Naive B cell (primary cell): ENCODE measurements at places on chromosomes 2 and 18.

GRCh38 chr2:119463136-119463535 is 31.5 kb downstream of the TMEM37 start:
- peaks cover 17% of the 10 kb centered on the region for H3K27me3 ChIP-seq
- no peak overlapping the region for H3K4me3 ChIP-seq
- no peaks in the 10 kb centered on the region for H3K4me1 ChIP-seq
- no peaks in the 10 kb centered on the region for H3K36me3 ChIP-seq
- no peak overlapping the region for H3K27ac ChIP-seq
- no peak for DNase-seq

- no peak for DNase-seq
- H3K4me3 ChIP-seq = no peak overlapping the region
- no peaks in the 10 kb centered on the region for H3K4me1 ChIP-seq
- H3K27ac ChIP-seq = no peak overlapping the region
Observed at GRCh38 chr2:137888845-137889244, 75.4 kb upstream of the HNMT start.

DNA sequence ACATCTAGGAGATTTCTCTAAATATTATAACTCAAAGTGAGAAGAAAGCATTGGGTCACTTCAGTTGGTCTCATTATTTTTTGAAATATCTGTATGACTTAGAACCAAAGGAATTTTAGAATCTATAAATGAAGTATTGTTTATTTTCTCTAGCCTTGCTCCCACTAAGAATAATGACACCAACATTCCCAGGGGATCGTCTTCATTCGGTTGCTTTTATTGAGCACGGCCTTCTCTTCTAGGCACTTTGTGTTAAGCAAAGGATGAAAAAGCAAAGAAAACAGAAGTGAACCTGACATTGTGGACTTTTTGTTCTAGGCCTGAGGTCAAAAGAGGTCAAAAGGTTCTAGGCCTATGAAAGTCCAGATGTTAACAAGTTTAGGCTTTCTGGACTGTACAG is 231.9 kb downstream of the GALR1 start:
- H3K27me3 ChIP-seq = peaks cover 17% of the 10 kb centered on the region
- DNase-seq = no peak
- H3K36me3 ChIP-seq = no peaks in the 10 kb centered on the region
- no peaks in the 10 kb centered on the region for H3K4me1 ChIP-seq
- H3K4me3 ChIP-seq = no peak overlapping the region

DNA sequence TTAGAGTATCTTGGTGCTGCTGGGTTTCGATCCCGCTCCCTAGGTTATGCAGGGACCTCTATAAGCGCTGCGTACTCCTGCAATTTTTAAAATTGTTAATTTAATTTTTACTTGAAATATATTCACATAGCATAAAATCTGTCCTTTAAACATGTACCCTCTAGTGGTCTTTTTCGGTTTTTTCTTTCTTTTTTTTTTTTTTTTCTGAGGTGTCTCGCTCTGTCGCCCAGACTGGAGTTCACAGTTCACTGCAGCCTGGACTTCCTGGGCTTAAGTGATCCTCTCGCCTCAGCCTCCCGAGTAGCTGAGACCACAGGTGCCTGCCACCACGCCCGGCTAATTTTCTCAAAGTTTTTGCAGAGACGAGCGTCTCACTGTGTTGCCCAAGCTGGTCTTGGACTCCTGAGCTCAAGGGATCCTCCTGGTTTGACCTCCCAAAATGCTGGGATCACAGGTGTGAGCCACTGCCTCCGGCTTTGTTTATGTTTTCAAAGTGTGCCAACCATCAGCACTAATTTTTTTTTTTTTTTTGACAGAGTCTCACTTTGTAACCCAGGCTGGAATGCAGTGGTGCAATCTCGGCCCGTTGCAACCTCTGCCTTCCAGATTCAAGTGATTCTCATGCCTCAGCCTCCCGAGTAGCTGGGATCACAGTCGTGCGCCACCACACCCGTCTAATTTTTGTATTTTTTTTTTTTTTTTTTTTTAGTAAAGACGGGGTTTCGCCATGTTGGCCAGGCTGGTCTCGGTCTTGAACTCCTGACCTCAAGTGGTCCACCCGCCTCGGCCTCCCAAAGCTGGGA is 585 bp upstream of the MOB1A start:
- H3K4me3 ChIP-seq = peak overlapping the region; percentile 96
- peaks cover 68% of the 10 kb centered on the region for H3K4me1 ChIP-seq
- H3K27me3 ChIP-seq = no peaks in the 10 kb centered on the region
- peaks cover 3% of the 10 kb centered on the region for H3K36me3 ChIP-seq

GRCh38 chr2:100978582-100979191 is 23.4 kb upstream of the RPL31 start:
- H3K4me1 ChIP-seq = peaks cover 23% of the 10 kb centered on the region
- no peak overlapping the region for H3K27ac ChIP-seq
- H3K36me3 ChIP-seq = no peaks in the 10 kb centered on the region

GRCh38 chr2:154158101-154158500 is 286.4 kb downstream of the GALNT13 start:
- no peaks in the 10 kb centered on the region for H3K4me1 ChIP-seq
- no peak for DNase-seq
- no peak overlapping the region for H3K27ac ChIP-seq
- no peaks in the 10 kb centered on the region for H3K27me3 ChIP-seq
